Stimulated activated naive CD8-positive, alpha-beta T cell treated with anti-CD3 and anti-CD28 coated beads, Interleukin-15, Interleukin-2, amounts not matched to agents 100 U/mL and 50 U/mL, for 24 hours (primary cell): ENCODE measurements at places on chromosomes 4 and X.

GRCh38 chr4:176193938-176194337 lies 1.4 kb downstream of the SPATA4 start:
- DNase-seq: peak; percentile 35

- DNase-seq: no peak
Measured at GRCh38 chrX:50953832-50954231, 43.3 kb downstream of the BMP15 start.

DNA sequence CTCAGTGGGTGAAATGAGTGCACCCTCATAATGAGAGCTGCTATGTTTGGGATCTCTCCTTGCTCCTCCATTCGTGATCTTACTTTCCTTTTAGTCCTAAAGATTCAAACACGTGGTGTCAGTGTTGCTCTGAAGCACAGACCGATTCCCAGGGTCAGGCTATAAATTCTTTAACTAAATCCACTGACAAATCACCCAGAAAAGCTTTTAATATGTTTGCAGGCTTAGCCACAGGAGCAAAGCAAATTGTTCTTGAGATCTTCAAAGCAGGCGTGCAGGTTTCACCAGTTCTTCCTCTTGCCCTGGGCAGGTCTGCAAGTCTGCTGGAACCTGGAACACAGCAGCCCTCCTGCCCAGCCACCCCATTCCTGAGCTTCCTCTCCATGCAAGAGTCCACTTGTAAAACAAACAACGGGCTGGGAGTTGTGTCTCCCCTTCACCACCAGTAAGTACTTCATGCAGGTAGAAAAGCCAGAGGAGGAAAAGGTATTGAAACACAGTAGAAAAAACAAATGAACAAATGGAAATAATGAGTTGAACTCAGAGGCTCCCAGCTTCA lies 70.1 kb upstream of the ENPP6 start:
- DNase-seq: no peak

DNA sequence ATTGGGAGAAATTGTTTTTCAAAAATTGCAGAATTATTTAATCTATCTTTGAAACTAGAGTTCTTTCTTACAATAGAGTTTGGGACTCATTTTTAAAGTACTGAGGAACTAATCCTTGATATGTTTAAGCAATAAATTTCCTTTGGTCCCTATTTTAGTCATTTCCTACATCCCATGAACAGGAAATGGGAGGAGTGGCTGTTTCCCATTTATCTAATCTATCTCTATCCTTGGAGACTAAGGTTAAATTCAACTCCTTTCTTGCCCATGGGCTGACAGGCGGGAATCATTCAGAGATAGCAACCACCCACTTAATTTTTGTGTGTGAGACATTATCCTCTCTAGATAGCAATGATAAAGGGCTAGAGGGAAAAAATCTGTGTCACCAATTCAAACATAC lies 131.6 kb upstream of the EMCN start:
- DNase-seq: no peak

DNA sequence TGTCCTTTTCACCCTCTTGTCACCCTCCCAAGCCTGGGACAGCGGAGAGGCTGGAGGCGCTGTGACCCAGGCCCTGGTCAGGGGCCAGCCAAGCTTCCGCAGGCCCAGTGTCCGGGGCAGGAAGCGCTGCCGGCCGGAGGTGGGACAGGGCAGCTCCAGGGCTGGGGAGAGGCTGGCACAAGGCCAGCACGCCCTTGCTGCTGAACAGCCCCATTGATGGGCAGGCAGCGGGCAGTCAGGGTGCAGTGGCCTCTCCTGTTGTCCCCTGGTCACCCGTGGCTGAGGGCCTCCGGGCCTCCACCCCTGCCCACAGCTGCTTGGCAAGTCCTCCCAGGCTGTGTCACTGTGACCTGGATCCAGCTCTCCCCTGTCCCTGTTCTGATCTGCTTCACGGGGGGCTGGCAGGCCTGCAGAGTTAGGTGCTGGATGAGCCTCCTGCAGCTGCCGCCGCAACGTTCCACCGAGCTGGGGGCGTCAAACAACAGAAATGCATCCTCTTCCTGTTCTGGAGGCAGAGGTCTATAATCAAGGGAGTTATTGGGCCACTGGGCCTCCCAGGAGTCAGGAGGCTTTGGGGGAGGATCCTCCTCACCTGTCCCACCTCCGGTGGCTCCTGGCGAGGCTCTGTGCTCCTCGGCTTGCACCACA lies 107.9 kb downstream of the PSAPL1 start:
- DNase-seq: no peak

DNA sequence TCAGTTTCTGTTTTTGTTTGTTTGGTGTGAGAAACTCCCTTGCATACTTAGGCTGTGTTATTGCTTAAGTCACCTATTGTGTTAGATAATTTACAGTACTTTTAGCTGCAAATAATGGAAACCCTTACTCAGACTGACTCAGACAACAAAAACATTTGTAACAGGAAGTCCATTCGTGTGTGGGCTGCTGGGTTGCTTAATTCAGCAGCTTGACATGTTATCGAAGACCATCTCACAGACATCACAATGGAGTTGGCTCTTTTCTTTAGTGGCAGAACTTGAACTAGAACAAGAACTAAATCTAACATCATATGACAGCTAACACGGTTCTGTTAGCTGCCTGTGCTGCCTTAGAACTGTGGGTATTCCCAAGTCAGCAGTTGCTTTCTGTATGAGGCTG lies 9.9 kb upstream of the GABRE start:
- DNase-seq: no peak

DNA sequence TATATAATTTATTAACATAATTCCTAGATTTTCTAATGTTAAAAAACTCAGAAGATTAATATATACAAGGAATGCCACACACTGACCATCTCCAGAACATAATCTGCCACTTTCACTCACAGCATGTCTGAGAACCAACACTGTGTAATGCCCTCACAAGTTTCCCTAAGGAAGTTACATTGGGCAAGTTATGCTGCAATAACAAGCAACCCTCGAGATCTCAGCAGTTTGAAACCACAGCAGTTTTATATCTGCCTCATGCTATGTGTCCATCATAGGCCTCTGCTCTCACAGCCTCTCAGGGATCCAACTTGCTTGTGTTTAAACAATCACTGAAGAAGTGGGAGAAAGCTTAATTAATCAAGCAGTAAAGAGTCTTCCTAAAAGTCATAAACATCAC lies 250.0 kb upstream of the SLC7A11 start:
- DNase-seq: no peak

DNA sequence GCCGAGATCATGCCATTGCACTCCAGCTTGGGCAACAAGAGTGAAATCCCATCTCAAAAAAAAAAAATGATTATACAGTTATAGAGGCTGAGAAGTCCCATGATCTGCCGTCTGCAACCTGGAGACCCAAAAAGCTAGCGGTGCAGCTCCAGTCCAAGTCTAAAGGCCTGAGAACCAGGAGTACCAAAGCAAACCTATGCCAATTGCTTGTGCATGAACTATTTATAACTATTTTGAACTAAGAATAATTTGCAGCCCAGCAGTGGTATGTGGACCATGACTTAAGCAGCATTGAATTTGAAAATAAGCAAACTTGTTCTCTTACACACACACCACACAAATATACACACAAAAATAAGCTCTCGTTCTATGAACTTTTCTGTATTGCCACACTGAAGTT lies 51.8 kb downstream of the TASL start:
- DNase-seq: no peak

GRCh38 chr4:143336781-143337599 lies at the start of gene GAB1:
GAB1 (plus strand) TSS chr4:143336876; CDS start chr4:143337189, 313 bp downstream.
- no peak for DNase-seq

DNA sequence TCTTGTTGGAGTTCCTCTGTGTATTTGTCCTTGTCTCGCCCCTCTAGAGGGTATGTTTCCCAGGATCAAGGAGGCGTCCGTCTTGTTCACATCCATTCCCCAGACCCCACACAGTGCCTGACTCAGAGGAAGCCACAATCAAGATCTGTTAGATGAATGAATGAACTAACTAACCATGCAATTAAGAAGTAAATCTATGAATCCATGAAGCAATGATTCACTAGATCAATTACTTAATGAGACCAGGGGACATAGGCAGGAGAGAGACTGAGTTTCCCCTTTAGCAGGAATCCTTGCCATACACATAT lies 11.9 kb downstream of the BLOC1S4 start:
- no peak for DNase-seq

DNA sequence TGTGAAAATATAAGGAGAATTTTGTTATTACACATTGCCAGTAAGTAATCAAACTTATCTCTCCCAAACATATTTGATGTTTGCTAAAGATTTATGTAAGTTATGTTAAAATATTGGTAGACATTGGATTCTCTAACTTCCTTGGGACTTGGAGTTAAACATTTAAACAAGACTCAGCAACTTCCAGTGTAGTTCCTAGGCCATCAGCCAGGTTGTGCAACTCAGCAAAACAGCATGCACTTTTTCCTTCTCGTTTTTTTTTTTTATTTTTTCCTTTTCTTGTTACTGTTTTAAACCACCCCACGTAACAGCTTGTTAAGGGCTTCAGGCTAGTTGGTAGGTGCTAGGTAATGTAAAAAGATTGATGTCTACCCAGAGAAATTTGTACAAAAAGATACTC lies 510.4 kb downstream of the ANKRD50 start:
- no peak for DNase-seq

- no peak for DNase-seq
Measured at GRCh38 chrX:122625239-122625638, 558.8 kb upstream of the GRIA3 start.

DNA sequence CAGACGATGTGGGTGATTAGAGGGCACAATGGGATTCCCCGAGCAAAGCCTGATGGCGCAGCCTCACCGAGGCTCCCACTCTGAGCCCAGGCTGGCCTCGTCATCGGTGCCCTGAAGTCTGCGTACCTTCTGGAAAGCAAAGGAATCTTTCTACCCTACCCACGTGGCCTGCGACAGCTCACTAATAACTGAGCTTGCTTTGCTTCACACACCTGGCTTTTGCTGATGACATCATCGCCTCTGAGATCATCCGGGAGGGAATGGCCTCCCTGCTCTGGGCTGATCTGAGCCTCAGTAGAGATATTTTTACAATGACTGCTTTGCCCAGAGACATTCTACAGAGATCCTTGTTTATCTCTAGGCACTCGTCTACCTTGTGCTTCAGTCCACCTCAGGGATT lies 45.4 kb upstream of the PDLIM3 start:
- no peak for DNase-seq

DNA sequence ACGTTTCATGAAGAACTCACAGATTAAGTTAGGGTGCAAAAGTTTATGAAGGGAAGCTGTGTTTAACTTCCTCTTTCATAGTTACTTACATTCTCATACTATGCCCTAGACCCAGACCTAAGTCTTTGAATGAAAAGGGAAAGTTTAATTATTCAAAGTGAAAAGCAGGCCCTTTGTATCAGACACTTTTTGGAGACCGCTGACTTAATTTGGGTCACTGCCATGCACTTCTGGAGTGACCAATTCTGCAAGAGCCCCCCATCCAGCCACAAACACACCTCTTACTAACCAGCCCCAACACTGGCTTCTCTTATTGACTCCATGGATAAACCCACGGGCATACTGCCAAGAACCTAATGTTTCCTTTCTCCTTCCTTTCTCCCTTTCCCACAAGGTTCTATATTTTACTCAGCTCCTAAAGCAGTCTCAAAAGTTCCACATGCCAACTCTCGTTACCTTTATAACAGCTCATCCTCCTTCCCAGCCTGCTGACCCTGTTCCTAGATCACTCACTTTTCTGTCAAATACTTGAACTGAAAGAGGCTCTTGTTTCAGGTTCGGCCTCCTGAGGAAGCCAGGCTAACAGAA lies 34.5 kb downstream of the ABCE1 start:
- peak; percentile 13 for DNase-seq

DNA sequence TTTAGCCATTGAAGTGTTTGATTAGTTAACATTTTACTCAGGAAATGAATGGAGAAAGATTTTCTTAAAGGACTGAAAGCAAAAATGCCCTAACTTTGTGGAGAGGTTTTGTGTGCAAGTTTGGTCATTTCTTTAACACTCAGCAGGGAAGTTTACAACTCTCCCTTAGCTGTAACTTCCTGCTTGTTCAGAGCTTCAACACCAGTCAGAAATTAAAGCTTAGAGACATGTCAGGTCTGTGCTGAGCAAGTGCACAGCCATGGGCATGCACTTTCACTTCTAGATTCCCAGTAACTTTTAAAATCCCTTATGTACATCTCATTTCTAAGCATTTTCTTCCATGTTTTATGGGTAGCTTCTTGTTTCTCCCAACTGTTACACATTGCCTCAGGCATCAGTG lies 326.0 kb downstream of the ACTRT1 start:
- no peak for DNase-seq

DNA sequence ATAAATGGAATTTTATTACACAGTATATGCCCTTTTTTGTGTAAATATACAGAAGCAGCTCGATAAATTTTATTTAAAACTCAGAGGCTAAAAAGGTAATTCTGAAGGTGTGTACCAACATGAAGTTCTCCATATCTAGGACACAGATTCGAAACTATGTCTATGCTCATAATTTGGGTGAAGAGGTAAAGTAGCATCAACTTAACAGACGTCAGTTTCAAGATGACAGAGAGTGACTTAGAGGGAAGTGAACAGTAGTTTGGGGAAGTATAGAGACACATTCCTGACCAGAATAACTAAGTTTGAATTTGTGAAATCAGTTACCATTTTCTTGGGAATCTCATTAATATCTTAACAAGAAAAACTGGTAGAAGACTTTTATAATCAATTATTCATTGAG lies 2493.3 kb downstream of the ARAP2 start:
- no peak for DNase-seq

DNA sequence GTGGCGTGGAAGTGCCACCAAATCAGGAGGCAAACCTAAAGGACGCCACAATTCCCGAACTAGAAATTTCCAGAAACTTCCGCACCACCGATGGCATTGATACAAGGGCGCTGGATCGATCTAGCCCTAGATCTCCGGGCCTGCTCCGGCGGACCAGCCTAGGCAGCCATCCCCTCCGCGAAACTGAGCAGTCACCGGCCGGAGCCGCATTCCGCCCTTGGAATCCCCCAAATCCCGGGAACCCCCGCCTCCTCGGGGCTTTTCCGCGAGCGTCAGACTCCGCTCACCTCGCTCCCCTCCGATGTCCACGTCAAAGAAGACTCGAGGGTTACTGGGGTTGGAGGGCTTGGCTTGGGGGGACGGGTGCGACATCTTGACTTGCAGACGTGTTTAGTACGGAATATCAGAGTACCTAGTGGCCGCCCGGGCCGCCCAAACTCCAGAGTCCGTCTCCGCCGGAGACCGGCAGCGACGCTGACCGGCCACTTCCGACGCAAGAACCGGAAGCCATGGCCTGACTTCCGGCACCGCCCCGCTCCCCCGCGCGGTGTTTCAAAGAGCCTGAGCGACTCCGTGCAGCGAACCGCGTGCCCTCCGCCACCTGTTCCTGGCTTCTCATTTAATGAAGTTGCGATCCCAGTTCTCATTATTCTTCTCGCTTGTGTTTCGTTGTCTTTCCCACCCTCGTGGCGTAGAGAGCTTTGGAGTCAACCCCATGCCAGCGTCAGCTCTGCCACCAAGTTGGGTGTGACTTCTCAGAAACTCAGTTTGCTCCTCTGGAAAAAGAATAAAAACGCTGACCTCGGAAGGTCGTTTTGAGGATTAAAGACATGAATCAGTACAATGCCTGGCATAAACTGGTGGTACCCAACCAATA lies at the start of gene PPID:
Gene PPID (minus strand): TSS at position 480 of the 877 bp plus-strand sequence. CDS start 108 bp downstream, at position 372.
- DNase-seq: peak; percentile 90

GRCh38 chr4:48028696-48029095 lies 12.1 kb downstream of the NIPAL1 start:
- DNase-seq: no peak
